Smooth muscle cell of bladder (primary cell): ENCODE measurements at places on chromosomes 7 and 10. TPM values are rescaled to one million over a fixed set of nuclear protein-coding genes. Genes with fewer than 3 reads are reported as not detected.

The ZNF679 gene
- not detected in 2 replicates for total RNA-seq

The GBX1 gene
- total RNA-seq = not detected in 2 replicates

The TUBB8 gene
- under 0.01 TPM in 1 of 2 replicates, not detected in the other for total RNA-seq

The NYAP1 gene
- total RNA-seq = 0.14 and 0.74 TPM in 2 replicates

The ITIH2 gene
- not detected in 2 replicates for total RNA-seq

The CRYGN gene
- 0.14 and 0.74 TPM in 2 replicates for total RNA-seq
